AG04449 (cell line): ENCODE measurements at places on chromosomes 6 and 20.

- no peak for DNase-seq
These were observed 307.5 kb downstream of the DHX35 start for GRCh38 chr20:39269493-39270217.

DNA sequence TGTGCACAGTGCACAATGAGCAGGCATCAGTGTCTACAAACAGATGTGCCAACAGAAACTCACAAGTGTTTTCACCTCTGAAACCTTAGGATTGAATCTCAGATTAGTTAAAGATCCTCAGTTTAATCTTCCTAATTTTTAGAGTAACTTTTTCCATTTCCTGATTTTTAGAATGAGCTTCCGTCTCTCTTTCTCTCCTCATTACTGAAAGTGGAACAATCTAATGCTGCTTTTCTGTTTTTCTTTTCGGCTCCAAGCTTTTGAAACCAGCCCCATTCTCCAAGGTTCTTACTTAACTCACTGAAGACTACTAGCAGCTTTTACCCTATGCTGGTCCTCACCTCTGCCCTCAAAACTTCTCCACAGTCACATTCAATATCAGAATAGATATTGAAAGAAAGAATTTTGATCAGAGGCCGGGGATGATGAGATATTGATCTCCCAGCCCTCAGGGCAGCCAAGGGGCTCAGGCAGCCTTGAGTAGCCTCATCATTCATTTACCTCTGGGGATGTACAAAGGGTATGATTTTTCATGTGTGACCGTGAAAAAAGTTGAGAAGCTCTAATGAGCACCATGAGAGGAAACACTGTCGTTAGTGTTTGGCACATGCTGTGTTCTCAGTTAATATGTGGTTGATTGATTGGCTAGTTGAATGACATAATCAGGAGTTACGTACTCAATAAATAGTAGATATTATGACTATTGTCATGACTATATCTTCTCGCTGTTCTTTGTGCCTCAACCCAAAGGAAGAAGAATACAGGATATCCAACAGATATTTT is 11.9 kb upstream of the STK38 start:
- DNase-seq, result no peak

- peak; percentile 4 for DNase-seq
These were observed 250.6 kb downstream of the SAMD5 start for GRCh38 chr6:147759093-147759492.

DNA sequence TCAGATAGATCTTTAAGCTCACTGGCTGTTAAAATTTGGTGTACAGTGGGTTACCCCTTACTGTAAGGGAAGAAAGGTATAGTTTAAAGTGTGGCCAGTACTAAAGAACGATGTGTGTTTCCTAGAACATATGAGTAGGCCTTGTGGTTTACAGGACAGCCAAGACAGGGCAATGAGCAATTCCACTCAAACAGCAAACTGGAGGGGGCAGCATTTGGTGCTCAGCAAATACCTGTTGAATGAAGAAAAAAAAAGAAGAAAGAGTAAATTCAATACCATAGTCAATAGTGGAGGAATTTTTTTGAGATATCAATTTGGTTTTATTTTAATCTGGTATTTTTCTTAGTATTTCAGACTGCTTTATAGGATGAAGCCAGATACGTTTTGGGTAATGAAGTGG is 3.8 kb upstream of the NCOA5 start:
- DNase-seq, result no peak

DNA sequence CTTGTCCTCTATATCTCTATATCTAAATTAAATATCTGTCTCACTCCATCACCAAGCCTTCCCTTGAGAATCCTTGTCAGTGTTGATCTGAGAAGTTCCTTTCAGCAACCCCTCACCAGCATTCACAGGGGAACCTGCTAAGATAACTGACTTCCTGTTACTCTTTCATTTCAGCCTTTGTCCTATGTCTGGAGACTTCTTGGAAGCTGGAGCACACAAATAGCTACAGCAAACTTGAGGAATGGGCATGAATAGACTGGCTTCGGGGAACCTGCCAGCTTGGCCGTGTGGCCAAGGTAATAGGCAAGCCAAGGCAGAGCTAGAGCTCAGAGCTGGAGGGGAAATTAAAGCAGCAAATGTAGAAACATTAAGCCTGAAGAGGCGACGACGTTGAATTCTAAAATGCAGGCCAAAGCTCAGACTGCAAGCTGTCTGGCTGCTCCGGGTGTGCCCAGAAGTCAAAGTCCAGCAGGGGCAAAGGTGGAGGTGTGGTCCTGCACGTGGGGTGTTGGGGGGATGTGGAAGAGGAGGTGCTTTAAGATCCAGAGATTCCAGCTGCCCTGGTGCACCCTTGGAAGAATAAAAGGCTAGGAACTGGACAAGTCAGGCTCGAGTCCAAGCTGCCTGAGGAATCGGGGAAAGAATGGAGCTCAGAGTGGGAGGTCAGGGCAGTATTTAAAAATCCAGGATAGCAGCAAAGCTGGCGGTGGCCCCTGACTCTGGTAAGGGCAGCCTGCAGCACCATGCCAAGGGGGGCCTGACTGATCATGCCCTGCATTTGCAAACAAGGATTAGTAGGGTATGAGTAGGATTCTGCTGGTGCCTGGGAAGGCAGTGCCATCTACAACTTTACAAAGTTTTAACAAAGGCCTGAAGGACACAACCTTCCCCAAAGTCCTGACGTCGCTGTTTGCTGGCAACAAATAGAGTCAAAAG is 185.0 kb upstream of the SGK1 start:
- no peak for DNase-seq

DNA sequence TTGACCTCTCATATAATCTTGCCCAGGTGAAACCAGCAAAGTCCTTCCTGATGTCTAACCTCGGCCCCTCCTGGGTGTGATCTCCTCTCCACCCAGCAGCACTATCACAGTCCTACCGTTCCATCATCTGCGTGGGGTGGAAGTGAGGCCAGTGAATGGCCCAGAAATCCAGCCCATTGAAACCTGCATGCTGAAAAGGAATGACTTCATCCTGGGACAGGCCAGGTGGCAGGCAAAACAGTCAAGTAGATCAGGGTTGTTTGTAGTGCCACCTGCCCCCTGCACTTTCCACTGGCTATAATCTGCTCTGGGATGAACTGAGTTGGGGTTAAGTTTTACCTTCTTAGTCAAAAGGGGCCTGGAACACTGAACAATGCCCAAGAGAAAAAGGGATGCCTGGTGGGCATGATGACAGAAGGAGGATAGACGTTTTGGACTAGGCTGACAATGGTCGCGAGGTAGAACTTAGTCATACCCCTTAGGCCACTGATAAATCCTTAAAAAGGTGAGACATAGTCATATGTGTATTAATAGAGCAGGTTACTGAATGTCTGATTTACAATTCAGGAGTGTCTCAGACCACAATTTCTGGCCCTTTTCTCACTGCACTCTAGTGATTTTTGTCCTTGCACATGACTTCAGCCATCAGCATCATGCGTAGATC is 8.1 kb upstream of the HSP90AB1 start:
- no peak for DNase-seq

DNA sequence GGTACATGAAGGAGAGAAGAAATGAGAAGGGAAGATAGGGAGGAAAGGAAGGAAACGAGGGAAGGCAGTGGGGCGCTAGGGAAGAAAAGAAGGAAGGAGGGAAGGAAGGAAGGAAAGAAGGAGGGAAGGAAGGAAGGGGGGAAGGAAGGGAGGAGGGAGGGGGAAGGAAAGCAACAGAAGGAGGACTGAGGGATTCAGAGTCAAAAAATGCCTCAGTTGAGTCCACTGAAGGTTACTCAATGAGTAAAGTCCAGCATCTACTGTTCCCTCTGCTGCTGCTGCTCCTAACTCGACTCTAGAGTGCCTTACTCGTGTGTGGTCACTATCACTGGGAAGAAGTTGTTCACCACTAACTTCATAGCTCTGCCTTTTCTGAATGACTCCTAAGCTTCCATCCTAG is 33.8 kb downstream of the PHACTR1 start:
- no peak for DNase-seq

DNA sequence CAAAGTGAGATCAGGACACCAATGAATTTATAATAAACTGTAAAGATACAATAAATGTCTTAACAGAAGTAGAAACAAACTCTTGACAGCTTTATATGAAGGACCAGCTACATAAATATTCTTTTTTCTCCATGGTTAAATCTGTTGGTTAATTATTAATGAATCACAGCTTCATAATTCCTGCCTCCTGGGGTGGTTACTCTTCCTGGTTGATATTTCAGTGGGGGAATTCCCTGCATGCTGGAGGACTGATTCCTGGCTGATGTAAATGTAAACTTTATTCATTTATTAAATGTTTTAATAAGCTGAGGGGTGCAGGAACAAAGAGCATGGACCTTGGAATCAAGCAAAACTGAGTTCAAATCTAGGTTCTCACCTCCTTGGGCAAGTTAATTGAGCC is 16.2 kb upstream of the RCAN2 start:
- DNase-seq, result no peak

DNA sequence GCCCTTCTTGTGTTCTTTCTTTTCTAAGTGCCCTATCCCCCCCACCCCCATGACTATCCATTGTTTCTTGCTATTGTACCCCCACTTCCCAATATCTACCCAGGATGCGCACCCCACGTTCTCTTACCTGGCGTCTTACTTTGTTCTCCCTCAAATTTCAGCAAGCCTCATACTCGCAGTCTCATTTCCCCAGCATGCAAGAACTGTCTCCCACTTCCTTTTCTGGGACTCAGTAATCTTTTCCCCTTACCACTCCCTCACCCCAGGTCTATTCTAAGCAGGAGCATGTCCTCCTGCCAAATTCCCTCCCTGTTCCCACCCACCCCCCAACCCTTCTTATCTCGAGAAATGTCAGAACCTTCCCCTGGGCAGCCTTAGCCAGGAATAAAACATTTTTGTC is 1.7 kb upstream of the EHMT2 start:
- no peak for DNase-seq

GRCh38 chr20:37898233-37899104 is 4.5 kb upstream of the VSTM2L start:
- DNase-seq, result no peak

DNA sequence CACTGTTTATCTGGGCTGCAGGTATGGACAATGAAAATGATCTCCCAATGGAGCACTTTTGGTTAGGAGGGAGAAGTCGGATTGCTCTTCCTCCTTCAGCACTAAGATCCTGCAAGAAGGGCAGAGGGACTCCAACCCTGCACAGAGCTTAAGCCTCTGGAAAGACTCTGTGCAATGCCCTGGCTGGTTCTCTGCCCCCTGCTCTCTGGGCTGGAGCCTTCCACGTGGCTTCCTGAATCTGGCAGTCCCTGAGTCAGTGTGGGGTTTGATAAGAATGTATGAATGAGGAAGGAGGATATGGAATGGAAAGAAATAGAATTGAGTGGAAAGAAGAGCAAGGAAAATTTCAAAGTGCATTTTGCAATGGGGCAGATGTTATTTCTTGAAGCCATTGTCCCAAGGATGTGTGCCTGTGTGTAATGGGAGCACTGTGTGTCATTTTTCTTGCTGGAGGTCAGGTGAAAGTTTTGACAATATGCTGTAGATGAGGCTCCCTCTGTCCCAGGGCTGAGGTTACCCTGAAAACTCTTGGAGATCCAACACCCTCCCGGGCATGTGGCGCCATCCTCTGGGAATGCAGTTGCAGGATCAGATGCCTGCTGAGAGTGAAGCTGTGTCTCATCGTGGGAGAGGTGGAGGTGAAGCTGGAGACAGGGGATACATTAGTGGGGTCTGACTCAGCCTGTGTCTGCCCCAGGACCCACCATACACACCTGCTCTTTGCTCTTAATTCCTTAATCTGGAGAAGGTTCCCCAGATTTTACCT is 16.3 kb upstream of the CST9L start:
- DNase-seq, result no peak

DNA sequence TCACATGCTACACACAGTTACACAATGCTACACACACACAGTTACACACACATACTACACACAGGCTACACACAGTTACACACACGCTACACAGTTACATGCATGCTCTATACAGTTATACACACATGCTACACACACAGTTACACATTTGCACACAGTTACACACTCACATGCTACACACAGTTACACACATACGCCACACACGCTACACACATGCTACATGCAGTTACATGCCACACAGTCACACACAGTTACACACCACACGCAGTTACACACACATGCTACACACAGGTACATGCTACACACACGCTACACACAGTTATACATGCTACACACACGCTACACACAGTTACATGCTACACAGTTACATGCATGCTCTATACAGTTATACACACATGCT is 15.6 kb downstream of the MYT1 start:
- DNase-seq, result no peak
